ENCODE measurements at places on chromosomes 5 and 9. TPM values are rescaled to one million over a fixed set of nuclear protein-coding genes. Genes with fewer than 3 reads are reported as not detected.

- no peak for DNase-seq
Measured at GRCh38 chr9:5922192-5922591, 31.5 kb downstream of the MLANA start.

GRCh38 chr9:129626625-129627284 lies 792 bp downstream of the NTMT1 start:
- peak; percentile 71 for DNase-seq

GRCh38 chr9:99516657-99517049 lies 294.6 kb downstream of the SEC61B start:
- DNase-seq: no peak

DNA sequence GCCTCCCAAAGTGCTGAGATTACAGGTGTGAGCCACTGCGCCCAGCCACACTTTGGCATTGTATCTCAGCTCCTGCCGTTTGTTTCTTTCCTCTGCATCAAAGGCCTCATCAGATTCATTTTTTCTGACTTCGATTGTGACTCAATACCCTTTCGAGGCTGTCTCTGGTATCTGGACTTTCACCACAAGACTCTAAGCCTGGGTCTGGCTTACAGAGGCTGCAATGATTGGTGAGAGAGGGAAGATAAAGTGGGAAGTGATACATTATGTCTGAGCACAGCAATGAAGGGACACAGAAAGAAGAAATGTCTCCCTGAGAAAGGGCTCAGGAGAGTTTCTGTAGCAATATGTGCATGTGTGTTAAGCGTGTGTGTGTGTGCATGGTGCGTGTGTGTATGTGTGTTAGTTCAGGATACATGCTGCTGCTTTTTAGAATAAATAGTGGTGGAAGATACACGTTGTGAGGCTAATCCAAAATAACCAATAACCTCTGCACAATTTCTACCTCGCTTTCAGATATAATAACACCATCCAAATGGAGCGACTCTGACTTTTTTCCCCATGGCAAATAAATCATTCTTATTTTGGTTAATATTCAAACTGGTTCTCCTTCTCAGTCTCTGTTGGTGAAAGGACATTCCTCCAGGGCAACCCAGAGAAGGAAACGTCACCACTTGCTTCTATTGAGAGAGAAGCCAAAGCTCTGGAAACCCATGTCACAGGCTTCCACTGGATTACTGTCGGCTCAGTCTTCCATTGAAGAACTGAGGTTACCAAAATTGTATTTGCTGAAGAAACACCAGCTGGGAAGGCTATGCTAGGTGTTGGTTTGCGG lies 8.1 kb upstream of the DAB2 start:
- DNase-seq: no peak

- no peak for DNase-seq
Measured at GRCh38 chr5:77224672-77225355, 14.3 kb downstream of the PDE8B start.

- DNase-seq: peak; percentile 91
Measured at GRCh38 chr9:121498150-121498486, 1.5 kb downstream of the GGTA1 start.

DNA sequence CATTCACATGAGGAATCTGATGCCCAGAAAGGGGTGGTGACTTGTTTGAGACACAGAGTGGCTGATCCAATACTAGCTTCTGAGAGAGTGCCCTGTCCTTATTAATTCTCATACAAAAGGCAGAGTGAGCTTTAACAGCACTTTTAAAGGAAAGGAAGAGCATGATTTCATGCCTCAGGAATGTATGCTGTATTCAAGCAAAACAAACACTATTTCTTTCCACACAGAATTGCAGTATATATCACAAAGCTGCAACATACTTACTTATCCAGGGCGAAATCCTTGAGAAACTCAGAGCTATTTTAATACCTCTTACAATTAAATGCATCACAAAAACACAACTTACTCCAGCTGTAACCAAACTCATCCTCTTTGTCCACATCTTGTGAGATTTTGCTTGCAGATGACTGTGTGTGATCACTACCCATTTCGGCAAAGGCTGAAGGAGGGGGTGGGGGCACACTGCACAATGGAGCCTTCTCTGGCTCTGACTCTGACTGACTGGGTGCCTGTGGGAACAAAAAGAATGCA lies 139.8 kb downstream of the MPDZ start:
- DNase-seq: peak; percentile 79

- no peak for DNase-seq
Measured at GRCh38 chr5:63686938-63687337, 275.3 kb downstream of the HTR1A start.

- no peak for DNase-seq
Measured at GRCh38 chr9:127746959-127747569, 12.0 kb upstream of the TOR2A start.

DNA sequence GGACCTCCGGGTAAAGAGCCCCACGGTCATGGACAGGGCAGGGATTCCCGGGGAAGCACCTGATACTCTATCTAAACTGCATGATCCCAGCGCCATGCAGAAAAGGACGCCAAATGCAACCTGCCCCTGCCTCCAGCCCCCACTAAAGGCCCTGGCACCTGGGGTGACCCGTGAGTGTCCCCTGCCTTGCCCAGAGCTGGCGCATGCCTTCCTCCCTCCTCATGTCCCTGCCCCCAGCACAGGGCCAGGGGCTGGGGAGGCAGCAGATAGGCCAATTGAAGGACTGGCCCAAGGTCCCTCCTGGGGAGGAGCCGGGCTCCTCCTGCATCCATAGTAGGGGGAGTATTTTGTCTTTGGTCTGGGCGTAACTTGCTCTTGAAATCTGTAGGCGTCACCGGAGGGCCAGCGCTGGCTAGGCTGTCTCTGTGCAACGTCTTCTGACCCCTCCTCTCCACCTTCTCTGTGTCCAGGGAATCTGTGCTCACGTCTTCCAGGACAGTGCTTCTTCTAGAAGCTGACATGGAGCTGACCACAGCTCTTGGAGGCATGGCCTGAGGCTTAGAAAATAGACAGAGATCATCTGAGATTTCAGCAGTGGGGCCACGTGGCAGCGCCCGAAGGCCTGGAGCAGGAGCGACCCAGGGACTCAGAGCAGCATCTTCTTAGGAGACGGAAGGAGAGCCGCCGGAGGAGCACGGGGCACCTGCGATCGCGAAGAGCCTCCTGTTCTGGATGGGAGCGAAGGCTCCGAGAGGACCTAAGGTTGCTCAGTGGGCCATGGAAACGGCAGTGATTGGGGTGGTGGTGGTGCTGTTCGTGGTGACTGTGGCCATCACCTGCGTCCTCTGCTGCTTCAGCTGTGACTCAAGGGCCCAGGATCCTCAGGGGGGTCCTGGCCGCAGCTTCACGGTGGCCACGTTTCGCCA lies 660 bp downstream of the SPAAR start:
- no peak for DNase-seq

GRCh38 chr5:156388233-156388632 lies 61.3 kb downstream of the SGCD start:
- no peak for DNase-seq

- DNase-seq: no peak
Measured at GRCh38 chr5:165263536-165263935, 1758.1 kb downstream of the MAT2B start.

DNA sequence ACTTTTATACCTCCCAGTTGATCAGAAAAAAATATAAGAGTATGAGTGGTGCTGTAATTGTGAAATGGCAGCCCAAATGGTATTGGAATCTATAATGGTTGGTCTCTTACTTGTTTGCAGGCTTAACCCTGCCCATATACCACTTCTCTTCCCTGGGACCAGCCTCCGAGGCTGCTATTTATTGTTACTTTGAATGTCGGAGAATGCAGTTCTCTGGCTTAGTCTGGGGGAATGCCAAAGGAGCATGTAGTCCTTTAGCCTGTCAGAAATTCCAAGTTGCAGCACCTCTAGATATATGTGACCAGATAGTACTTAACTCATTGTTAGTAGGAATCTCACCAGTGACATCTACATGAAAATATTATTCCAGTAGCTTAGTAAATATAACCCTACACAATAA lies 47.5 kb downstream of the SLC44A1 start:
- no peak for DNase-seq

- DNase-seq: no peak
Measured at GRCh38 chr5:152374711-152375275, 30.3 kb downstream of the NMUR2 start.

GRCh38 chr9:134694368-134694665 lies 52.7 kb downstream of the COL5A1 start:
- no peak for DNase-seq

DNA sequence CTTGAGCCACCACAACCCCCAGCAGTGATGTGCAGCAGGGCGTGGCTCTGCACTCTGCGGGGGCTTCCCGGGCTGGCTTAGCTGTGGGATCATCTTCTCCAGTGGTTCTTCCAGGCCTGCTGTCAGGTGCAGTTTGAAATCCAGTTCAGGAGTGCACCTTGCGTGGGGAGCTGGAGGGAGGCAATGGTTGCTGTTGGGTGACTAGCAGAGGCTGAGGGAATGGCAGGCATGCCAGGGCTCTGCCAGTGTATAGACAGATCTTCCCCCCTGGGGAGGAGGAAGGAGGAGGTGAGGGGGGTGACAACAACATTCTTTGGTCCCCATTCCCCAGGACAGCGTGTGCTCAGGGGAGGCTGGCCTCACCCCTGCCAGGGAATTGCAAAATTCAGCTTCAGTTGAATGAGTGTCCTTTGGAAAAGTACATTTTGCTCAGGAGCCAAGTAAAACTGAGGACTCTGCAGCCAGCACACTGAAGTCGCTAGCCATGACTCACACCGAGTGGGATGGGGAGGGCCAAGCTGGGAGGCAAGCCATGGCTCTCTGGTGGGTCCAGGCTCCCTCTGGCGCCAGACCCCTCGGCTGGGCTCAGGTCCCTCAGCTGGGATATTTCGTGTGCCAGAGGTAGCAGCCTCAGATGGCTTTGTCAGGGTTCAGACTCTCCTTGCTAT lies 35.0 kb downstream of the ERGIC1 start:
- no peak for DNase-seq

- no peak for DNase-seq
Measured at GRCh38 chr9:90169490-90169889, 473.1 kb downstream of the DIRAS2 start.

DNA sequence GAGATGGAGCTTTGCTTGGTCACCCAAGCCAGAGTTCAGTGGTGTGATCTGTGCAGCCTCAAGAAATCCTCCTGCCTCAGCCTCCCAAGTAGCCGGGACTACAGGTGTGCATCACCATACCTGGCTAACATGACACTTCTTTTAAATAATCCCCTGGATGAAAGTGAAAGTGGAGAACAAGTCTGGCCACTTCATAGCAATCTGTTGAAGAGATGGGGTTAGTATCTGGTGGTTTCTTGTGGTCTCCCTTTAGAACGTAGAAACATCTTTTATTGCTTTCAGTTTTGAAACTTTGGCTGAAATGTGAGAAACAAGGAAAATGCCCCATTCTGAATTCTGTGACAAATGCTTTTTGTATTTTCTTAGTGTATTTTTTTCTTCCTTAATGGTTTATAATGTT lies 452.5 kb upstream of the RIOK2 start:
- no peak for DNase-seq

GRCh38 chr9:105449081-105449480 lies 1.2 kb downstream of the FSD1L start:
- no peak for DNase-seq

- no peak for DNase-seq
Measured at GRCh38 chr9:100884518-100884917, 144.0 kb upstream of the PLPPR1 start.

The C9 gene
- not detected for total RNA-seq

The LHX3 gene
- 0.11 TPM for total RNA-seq

The SH3PXD2B gene
- total RNA-seq: 28.1 TPM

The ITGA1 gene
- 7.8 TPM for total RNA-seq

The EQTN gene
- not detected for total RNA-seq

The CENPK gene
- 58.6 TPM for total RNA-seq

The PDCD1LG2 gene
- total RNA-seq: 0.37 TPM

The HAVCR2 gene
- 0.19 TPM for total RNA-seq

All from A673 (cell line).